Activated CD4-positive, alpha-beta T cell treated with anti-CD3 and anti-CD28 coated beads, Interleukin-2, amount 10 ng/mL, durations not matched to agents 24 days and 14 days (primary cell): ENCODE measurements at places on chromosomes 7 and 10.

DNA sequence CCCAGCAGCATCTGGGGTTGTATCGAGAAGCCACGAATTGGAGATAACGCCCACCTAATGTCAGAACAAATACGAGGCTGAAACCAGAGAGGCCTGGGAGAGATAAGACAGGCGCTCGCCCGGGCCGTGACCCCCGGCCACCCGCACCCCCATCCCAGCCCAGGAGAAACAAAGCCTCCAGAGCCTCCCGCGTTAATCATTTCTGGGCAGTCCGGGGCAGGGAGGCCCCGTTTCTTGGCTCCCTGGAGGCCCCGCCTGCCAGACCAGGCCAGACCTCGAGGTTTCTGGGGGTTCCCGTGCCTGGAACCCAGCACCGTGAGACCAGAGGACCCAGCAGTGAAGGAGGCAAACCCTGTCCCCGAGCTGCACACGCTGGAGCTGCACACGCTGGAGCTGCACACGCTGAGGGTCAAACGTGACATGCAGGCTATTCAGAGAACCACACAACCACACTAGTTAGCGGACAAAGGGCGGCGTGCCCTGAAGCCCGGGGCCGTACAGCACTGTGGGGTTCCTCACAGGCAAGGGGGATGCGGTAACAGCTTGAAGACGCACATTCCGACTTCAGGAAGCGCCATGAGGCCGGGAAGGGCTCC, 53.4 kb downstream of the FOXL3 start:
- no peak for DNase-seq

DNA sequence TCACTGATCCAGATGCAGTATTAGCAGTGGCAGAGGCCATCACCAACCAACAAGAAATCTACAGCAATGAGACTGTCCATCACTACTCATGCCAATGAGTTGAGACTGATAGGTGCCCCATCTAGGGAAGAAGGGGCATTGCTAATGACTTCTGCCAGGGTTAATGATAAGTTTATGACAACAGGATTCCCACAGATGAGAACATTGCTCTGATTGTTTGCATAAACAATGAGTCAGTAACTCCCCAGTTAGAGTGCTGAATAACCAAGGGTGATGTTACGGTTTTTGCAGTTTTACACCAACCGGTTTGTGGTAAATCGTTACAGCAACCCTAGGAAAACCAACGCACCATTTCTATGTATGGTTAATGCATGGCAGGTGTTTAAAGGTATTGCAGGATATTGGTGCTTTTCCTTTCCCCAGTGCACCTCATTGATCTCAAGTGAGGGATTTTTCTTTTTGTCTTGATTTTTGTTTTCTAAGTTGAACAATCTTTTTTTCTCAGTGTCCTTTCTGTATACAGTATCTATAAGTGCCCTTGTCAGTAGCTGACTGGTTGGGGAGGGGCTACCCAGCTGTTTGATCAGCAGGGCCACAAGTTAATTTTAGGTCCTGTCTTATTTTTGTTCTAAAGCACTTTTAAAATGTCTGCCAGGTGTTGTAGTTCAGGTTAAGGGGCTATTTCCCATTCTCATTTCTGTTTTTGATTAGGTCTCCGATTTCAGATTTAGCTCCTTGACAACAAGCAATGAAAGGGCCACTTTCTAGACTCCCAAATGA, 3.9 kb upstream of the CSGALNACT2 start:
- peak; percentile 56 for DNase-seq

DNA sequence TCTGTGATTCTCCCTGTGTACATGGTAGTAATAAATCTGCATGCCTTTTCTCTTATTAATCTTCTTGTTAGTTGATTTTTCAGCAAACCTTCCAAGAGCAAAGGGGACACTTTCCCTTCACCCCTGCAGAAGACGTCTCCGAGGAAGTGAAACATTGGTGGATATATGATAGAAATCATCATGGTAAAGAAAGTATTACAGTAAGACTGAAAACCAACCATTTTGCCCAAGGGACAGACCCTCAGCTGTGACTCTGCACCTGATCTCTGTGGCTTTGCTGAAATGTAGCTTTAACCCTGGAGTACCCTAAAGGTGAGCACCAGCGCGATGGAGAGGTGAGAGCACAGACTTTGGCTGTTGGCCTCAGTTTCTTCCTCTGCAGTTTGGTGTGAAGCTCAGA, 32.8 kb upstream of the MYO3A start:
- no peak for DNase-seq

DNA sequence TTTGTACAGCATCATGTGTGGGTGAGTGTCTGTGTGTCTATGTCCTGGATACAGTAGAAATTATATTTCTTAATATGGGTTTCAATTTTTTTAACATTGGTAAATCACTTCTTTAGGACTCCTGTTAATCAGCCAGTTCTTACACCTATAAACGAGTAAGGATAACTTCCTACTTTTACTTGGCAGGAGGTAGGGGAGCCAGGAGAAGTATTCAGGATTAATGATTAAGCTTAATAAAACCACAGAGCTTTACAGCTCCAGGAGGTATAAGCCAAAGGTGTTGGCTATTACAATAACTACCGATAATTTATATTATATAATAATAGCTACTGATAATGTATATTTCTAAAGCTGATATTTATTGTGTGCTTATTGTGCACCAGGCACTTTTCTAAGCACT, 1.7 kb upstream of the FAM3C start:
- no peak for DNase-seq

DNA sequence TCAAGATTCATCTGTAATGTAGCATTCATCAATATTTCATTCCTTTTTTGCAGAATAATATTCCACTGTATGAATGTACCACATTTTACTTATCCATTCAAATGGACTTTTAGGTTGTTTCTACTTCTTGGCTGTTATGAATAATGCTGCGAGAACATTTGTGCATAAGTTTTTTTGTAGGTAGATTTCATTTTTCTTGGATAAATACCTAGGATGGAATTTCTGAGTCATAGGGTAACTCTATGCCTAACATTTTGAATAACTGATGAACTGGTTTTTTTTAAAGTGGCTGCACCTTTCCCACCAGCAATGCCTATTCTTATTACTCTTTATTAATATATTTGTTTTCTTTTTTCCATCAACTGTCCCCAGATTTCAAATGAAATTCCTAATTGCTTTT, 9.1 kb upstream of the XPNPEP1 start:
- DNase-seq: no peak
